ENCODE measurements at places on chromosomes 11 and 22.

GRCh38 chr11:45662096-45662664, 3.2 kb downstream of the CHST1 start:
- H3K27me3 ChIP-seq: peaks cover 86% of the 10 kb centered on the region
- no peak overlapping the region for H3K4me3 ChIP-seq
- peaks cover 19% of the 10 kb centered on the region for H3K4me1 ChIP-seq
- H3K36me3 ChIP-seq: no peaks in the 10 kb centered on the region
- DNase-seq: no peak

DNA sequence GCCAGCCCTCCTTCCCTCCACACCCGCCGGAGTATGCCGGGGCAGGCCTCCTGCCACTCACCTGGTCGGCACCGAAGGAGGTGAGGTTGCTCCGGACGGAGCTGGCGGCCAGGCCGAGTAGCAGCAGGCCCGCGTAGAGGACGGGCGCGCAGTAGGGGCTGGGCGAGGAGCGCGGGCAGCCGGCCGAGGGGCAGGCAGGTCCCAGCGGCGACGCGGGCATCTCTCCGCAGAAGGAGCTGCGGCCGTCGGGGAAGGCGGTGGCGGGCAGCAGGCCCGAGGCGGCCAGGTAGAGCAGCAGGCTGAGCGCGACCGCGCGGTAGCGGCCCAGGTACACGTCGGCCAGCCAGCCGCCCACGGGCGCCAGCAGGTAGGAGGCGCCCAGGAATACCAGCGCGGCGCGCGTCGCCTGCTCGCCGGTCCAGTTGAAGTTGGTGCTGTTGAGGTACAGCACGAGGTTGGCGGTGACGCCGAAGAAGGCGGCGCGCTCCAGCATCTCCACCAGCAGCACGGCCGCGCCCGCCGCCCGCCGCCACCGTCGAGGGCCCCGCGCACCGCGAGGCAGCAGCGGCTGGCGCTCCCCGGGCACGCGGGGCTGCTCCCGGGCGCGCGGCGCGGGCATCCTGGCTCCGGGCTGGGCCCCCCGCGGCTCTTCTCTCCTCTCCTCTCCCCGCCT, 907 bp downstream of the SLC15A3 start:
- no peaks in the 10 kb centered on the region for H3K27me3 ChIP-seq
- H3K4me3 ChIP-seq: peak overlapping the region; percentile 36
- H3K36me3 ChIP-seq: peaks cover 12% of the 10 kb centered on the region
- peaks cover 30% of the 10 kb centered on the region for H3K4me1 ChIP-seq
- DNase-seq: no peak
- no peak overlapping the region for H3K27ac ChIP-seq

- H3K27ac ChIP-seq: 0 out of 2 replicates have a peak overlapping the region, but pooled peaks have one; percentile 14
- no peak for DNase-seq
- H3K4me1 ChIP-seq: peaks cover 24% of the 10 kb centered on the region
- H3K36me3 ChIP-seq: no peaks in the 10 kb centered on the region
- H3K27me3 ChIP-seq: no peaks in the 10 kb centered on the region
These were observed 27.7 kb downstream of the PICALM start for GRCh38 chr11:86040919-86041850.

DNA sequence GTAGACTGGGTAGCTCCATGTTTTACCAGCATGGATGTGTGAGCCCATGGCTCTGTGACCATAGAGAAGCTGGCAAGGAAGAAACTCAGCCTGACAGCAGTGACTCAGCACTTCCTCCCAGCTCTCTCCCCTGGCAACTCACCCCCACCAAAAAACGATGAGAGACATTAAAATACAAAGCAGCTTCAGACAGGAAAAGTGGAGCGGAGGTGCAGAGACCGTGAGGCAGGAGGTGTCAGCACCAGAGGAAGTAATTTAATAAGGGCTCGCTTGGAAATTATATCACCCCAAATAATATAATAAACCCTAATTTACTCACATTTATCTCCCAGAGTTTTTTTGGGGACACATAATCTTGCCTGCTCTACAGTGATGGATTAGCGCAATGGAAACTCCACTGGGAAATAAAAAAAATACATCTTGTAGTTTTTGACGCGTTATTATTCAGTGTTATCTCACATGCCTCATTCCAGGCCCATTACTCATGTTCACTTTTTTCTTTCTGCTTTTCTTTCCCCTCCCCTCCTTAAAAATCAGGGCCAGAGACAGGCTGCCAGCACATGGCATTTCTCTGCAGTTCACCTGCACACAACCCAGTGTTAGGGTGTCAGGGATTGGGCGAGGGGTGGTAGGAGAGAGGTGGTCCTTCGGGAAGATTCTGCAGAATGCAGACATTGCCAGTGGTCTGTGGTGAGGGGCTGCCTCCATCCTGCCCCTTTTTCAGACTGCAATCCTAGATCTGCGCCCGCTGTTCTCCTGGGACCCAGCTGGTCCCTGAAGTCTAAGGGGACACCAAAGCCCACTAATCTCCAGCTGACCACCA, 170.8 kb downstream of the BUD13 start:
- no peak overlapping the region for H3K27ac ChIP-seq
- H3K4me3 ChIP-seq: no peak overlapping the region

DNA sequence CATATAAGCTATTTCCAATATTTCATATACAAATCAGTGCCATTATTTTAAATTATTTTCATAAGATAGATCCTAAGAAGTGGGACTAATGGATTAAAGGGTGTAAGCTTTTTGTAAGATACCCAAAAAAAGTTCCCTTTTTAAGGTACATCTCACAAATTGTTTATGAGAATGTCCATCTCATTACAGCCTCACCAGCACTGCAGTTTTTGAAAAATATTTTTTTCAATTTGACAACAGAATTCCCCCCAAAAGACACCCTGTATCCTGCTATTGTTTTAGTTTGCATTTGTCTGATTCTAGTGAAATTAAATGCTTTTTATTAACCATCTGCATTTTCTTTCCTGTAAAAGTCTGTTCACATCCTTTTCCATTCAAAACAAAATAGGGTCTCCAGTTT, 69.0 kb downstream of the TIMP3 start:
- no peaks in the 10 kb centered on the region for H3K36me3 ChIP-seq
- no peaks in the 10 kb centered on the region for H3K4me1 ChIP-seq

DNA sequence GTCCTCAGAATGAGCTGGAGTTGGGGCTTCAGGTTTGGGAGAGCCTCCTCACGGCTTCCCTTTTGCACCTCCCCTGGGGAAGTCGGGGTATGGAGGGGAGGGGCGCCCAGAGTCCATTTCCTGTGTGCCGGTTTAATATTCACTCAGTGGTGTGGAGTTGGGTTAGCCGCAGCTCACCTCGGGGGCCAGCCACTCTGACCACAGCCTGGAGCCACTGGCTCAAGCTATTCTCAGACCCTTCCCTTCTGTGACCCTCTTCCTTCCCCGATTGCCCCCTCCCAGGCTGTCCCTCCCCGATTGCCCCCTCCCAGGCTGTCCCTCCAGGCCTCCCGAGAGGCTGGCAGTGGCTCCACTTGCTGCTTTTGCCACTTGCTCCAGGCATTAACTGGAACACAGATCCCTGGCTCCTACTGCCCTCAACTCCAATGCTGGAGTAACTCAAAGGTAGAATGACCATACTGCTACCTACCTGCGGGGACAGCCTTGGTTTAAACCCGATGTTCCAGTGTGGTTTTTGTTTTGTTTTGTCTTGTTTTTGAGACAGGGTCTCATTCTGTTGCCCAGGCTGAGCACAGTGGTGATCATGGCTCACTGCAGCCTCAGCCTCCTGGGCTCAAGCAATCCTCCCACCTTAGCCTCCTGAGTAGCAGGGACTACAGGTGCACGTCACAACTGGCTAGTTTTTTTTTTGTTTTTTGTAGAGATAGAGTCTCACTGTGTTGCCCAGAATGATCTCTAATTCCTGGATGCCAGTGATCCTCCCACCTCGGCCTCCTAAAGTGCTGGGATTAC, 29.3 kb downstream of the RPUSD4 start:
- H3K4me3 ChIP-seq: no peak overlapping the region
- H3K4me1 ChIP-seq: no peaks in the 10 kb centered on the region
- H3K27me3 ChIP-seq: no peaks in the 10 kb centered on the region
- H3K36me3 ChIP-seq: no peaks in the 10 kb centered on the region
- no peak for DNase-seq

- H3K4me3 ChIP-seq: peak overlapping the region; percentile 63
- H3K27me3 ChIP-seq: no peaks in the 10 kb centered on the region
- H3K36me3 ChIP-seq: no peaks in the 10 kb centered on the region
These were observed 1.6 kb downstream of the NCAM1 start for GRCh38 chr11:112962579-112963367.

- no peaks in the 10 kb centered on the region for H3K27me3 ChIP-seq
- no peak overlapping the region for H3K27ac ChIP-seq
- no peak for DNase-seq
- H3K4me1 ChIP-seq: peaks cover 20% of the 10 kb centered on the region
These were observed 7.4 kb downstream of the SLC25A45 start for GRCh38 chr11:65375012-65375411.

DNA sequence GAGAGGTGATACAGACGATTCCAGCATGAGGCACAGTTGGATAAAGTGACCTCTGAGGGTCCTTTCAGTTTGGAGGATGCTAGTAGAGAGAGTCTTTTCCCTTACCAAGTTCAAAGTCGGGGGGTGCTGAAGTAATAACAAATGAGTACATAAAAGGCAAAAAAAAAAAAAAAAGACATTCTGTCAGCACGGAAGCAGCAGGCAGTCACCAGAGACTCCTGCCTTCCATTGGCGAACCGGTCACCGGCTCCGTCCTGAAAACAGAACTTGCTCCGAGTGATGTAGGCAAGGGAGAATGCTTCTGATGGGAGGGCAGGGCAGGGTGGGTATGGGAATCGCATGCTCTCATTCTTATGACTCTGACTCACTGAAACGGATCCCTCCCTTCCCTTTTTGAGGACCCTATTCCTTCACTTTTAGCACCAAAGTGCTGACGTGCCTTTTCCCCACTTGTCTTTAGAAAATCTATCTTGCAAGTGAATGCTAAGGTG, 65.9 kb downstream of the PRR5L start:
- no peaks in the 10 kb centered on the region for H3K36me3 ChIP-seq
- H3K27ac ChIP-seq: peak overlapping the region; percentile 97
- H3K27me3 ChIP-seq: no peaks in the 10 kb centered on the region
- H3K4me1 ChIP-seq: peaks cover 52% of the 10 kb centered on the region

- peaks cover 27% of the 10 kb centered on the region for H3K27me3 ChIP-seq
- H3K36me3 ChIP-seq: no peaks in the 10 kb centered on the region
- no peak overlapping the region for H3K27ac ChIP-seq
- DNase-seq: no peak
These were observed 6.7 kb upstream of the PAX6 start for GRCh38 chr11:31817621-31818424.

DNA sequence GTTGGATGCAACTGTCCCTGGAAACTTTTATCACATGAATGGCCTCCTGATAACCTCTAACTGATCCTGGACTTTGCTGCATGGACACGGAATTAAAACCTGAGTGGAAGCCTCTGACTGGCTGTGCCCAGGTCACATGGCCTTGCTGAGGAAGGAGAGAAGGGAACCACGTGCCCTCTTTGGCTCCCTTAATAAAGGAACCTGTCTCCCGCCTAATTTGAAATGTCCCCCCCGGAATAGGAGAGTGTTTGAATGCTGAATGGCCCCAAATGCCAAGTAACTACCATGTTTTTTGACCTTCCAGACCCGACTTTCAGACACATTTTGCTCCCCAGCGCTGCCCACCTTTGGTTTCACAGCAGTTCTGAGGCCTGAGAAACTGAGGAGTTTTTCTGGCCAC, 76.9 kb downstream of the ADAMTS15 start:
- H3K27ac ChIP-seq: no peak overlapping the region
- no peak for DNase-seq
- H3K4me3 ChIP-seq: no peak overlapping the region
- peaks cover 52% of the 10 kb centered on the region for H3K4me1 ChIP-seq

- H3K4me1 ChIP-seq: peaks cover 6% of the 10 kb centered on the region
- H3K36me3 ChIP-seq: no peaks in the 10 kb centered on the region
- no peak overlapping the region for H3K27ac ChIP-seq
- no peak for DNase-seq
These were observed 7.7 kb upstream of the UBASH3B start for GRCh38 chr11:122647736-122648275.

DNA sequence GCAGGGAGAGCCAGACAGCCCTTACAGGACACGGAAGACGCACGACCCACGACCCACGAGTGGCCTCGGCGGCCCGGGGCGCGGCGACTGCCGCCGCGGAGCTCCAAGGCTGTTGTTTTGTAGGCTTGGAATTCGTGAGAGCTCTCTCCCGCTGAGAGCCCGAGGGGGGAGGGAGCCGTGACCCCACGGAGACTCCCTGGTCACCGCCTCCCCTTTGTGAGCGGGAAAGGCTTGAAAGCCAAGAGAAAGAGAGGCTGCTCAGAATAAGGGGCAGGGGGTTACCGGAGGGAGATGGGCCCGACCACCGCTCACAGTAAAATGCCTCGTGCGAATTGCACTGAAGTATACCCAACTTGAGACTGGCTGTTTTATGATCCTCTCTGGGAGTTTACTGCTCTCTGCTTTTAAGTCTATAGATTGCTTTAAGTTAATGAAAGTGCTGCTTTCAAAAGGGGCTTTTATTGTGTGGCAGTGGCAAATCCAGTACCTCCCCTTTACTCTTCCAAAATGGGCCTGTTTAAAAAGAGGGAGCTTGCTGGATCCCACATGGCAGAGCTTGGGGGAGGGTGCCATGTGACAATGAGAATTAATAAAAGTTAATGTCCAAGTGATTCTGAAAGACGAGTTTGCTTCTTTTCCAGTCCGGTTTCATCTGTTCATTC, 2.9 kb downstream of the PKNOX2 start:
- no peaks in the 10 kb centered on the region for H3K36me3 ChIP-seq
- peaks cover 2% of the 10 kb centered on the region for H3K27me3 ChIP-seq
- H3K4me1 ChIP-seq: no peaks in the 10 kb centered on the region
- no peak for DNase-seq
- no peak overlapping the region for H3K27ac ChIP-seq

DNA sequence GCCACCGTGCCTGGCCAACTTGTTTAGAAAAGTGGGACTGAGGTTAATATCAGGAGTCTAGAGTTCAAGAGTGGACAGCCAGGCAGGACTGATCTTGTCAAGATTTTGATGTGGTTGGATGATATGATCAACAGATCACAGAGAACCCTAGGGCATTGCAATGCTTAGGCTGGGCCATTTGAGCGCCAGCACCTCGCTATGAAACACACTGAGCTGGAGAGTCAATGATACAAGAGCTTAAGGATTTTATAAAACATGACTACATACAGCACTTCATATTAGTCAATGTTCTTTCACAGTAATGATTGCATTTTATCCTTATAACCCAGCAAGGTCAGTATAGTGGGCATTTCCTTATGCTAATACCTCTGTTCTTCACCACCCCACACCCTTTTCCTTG, 15.4 kb upstream of the PEX26 start:
- no peak overlapping the region for H3K27ac ChIP-seq
- H3K36me3 ChIP-seq: no peaks in the 10 kb centered on the region
- no peak overlapping the region for H3K4me3 ChIP-seq

All from SJSA1 (cell line).